Endodermal cell (in vitro differentiated cells): ENCODE measurements at places on chromosomes 3 and 15. TPM values are rescaled to one million over a fixed set of nuclear protein-coding genes. Genes with fewer than 3 reads are reported as not detected.

The SLC28A1 gene
- not detected in 2 replicates for total RNA-seq

GRCh38 chr15:60932051-60932915 lies 296.8 kb downstream of the RORA start:
- peak; percentile 69 for DNase-seq
- H3K36me3 ChIP-seq, result no peaks in the 10 kb centered on the region

DNA sequence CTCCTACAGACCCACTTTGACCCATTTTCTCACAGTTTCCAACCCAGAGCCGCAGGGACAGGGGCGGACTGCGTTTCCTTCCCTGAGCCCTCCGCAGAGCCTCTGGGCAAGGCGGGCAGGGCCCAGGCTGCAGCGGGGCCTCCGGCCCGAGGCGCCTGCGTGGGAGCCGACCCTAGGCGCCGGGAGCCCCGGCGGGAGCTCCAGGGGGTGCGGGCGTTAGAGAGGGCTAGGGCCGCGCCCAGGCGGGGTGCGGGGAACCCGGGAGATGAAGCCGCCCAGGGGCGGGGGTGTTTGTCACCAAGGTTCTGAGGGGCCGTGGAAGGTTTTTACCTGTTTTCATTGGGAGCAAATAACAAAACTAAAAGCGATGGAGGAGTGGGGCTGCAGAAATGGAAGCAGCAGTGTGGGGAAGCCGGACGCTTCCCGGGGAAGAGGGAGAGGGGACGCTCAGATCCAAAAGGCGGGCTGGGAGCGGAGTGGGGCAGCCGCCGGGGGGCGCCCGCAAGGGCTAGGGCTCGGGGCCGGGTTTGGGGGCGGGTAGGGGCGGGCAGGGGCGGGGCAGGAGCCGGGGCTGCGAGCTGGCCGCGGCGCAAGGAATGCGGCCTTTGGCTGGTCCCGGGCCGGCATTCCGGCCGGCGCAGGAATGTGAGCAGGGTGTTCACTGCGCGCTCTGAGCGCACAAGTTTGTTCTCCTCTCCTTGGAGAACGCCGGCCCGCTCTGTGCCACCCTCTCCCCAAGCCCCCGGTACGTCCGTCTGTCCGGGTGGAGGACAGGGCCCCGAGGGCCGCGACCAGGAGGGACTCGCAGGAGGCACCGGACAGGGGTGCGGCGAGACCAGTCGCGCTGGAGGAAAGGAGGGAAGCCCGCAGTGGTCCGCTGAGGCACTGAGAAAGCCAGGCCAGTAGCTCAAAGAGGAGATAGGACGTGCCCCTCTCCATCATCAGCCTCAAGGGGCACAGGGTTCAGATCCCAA lies 61.1 kb downstream of the AMOTL2 start:
- H3K4me1 ChIP-seq, result peaks cover 14% of the 10 kb centered on the region
- no peaks in the 10 kb centered on the region for H3K27me3 ChIP-seq
- H3K4me3 ChIP-seq, result peak overlapping the region; percentile 75
- H3K36me3 ChIP-seq, result no peaks in the 10 kb centered on the region
- H3K27ac ChIP-seq, result peak overlapping the region; percentile 69

GRCh38 chr15:70578196-70578595 lies 185.2 kb downstream of the UACA start:
- no peak overlapping the region for H3K27ac ChIP-seq
- H3K27me3 ChIP-seq, result no peaks in the 10 kb centered on the region
- peak; percentile 30 for DNase-seq
- H3K4me1 ChIP-seq, result peaks cover 6% of the 10 kb centered on the region

The MUSTN1 gene
- total RNA-seq, result 4.2 and 4.4 TPM in 2 replicates

The KNG1 gene
- total RNA-seq, result not detected in 2 replicates
